Esophagus mucosa (tissue), 1 donor: ENCODE measurements at places on chromosomes 7 and 10. TPM values are rescaled to one million over a fixed set of nuclear protein-coding genes. Genes with fewer than 3 reads are reported as not detected.
A peak's percentile ranks its signal among the peaks of the same experiment; 100 is the strongest.

DNA sequence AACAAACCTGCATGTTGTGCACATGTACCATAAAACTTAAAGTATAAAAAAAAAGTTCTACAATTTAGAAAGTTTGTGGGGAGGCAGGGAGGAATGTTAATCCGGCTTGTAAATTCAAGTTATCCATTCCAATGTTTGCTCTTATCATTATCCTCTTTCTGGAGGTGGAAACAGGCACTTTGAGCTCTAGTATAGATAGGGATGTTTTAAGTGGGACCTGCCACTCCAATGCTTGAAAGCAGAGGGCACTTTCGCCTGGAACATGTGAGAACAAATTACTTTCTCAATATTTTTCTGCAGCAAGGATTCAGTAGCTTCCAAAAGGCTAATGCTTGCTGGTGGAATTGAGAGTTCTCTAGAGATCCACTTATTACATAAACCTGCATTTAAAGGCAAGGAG, 45.6 kb downstream of the FEZF1 start:
- ATAC-seq = no peak

Gene CALML5
- total RNA-seq = 16.6 TPM

DNA sequence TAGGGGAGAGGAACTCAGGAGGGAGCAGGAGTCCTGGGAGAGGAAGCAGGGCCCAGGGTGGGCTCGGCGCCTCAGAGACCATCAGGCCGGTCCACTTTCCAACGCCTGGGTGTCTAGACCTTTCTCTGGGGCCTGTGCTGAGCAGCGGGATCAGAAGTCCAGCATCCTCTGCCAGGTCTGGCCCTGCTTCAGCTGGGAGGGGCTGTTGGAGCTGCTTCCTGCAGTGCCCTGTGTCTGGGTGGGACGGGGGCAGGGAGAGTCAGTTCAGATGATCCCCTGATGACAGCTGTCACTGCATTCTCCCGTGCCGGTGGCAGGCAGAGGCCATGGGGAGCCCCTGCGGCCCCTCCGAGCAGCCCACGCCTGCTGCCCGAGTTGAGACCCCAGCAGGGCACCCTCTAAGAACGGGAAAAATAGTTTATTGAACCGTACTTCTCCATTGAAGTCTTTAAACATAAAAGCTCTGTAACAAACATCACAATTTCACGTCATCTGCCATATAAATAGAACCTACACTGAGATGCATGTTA, 23.3 kb downstream of the AP5Z1 start:
- ATAC-seq = peak; percentile 12

- ATAC-seq = peak; percentile 44
These were observed 7.3 kb upstream of the KLHDC10 start for GRCh38 chr7:130063036-130063435.

DNA sequence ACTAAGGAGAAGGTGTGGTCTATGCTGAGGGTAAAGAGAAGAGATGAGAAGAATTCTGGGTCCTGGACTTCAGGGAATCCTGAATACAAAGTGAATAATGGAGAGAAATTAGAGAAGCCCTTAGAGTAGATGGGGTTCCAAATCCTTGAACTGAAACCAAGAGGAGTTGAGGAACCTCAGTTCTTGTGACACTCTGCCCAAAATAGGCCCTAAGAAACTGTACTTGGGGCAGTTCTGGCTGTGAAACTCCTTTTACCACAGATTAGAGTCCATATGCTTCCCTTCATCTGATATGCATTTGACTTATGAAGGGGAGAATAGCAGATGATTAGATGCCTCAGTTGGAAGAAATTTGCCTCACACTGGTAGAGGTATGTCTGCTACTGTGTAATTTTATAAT, 19.0 kb downstream of the TES start:
- no peak for ATAC-seq

Gene SPDYE8
- total RNA-seq = not detected

DNA sequence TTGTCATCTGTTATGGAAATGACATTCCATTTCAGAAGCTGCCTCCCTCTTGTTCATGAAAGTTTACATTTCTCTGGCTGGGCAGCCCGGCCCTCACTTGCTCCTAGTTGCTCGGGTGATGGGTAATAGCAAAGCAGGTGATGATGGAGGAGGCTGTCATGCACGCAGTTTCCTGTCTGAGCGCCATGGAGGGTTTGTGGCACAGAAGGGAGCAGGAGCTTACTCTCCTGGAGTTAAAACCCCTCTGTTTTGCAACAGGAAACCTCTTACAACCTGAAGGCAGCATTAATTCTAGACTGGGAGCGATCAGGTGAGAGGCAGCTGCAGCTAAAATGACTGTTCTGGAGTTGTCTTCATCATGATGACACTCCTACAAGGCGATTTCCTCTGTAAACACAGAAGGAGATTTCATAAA, 34.1 kb upstream of the MKI67 start:
- ATAC-seq = no peak

Gene WNT2
- total RNA-seq = not detected

Gene DLX5
- 3.5 TPM for total RNA-seq

DNA sequence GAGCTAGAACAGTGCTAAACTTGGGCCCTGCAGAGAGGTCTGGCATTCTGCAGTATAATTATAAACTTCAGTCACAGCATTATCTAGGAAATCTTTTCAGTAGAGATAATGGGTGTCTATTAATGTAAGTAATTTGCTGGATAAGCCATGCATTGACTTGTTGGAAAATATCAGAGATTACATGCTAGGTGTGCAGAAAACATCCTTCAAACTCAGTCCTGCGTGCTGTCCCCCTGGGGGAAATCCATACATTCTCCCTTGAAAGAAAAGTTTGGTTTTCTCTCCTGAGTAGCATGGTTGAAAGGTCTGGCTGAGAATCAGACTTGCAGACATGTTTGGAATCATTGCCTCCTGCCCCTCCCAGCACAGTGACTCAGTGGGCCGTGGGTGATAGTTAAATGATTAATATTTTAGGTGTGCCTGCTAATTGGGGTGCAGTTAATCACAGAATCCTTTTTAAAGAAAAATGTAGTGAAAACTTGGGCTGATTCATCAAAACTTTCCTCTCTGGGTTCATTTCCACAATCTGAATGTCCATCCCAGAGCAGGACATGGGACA, 13.9 kb upstream of the PRXL2A start:
- ATAC-seq = peak; percentile 82

Gene GPR146
- total RNA-seq = 2.3 TPM

GRCh38 chr7:38169847-38170246, 8.2 kb upstream of the STARD3NL start:
- peak; percentile 98 for ATAC-seq

DNA sequence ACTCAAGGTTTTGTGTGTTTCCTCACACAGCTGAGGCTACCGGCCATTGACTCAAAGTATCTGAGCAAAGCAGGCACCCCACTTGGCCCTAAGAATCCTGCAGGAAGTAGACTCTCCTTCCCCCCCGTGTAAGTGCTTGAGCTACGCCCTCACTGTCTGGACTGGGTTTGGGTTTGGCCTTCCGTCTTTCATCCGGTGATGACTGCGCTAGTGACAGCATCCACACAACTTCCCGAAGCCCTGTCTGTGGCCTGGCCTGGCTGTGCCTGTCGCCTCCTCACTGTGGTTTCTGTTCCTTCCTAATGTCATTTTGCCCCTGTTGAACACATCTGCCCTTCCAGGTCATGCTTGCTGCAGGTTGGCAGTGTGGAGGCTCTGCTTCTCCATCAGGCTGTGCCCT, 14.5 kb downstream of the C7orf57 start:
- ATAC-seq = peak; percentile 42

GRCh38 chr7:94620703-94621118, 35.2 kb downstream of the SGCE start:
- peak; percentile 98 for ATAC-seq
